Stimulated activated CD8-positive, alpha-beta memory T cell treated with anti-CD3 and anti-CD28 coated beads, Interleukin-7, amount 100 ng/mL, for 1 hour (primary cell): ENCODE measurements at places on chromosomes 1 and 21.

DNA sequence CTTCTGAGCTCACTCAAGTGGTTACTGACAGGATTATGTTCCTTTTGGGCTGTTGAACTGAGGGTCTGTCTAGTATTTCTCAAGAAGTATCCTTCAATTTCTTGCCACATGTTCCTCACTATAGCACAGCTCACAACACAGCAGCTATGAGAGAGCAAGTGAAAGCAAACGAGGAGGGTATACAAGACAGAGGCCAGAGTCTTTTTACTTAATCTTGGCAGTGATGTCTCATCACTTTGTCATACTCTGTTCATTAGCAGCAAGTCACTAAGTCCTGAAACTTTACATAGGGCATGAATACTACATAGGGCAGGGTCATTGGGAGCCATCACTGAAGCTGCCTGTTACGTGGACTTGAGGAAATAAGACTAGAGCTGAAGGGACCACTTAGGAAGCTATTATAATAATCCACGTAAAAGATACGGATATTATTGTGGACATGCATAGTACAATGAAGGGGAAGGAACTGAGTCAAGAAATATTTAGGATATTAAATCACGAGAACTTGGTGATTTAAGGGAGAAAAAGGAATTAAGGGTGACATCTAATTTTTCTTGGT lies 63.7 kb downstream of the SLC30A7 start:
- no peak for DNase-seq

GRCh38 chr1:176692431-176692830 lies 229.5 kb downstream of the PAPPA2 start:
- no peak for DNase-seq

DNA sequence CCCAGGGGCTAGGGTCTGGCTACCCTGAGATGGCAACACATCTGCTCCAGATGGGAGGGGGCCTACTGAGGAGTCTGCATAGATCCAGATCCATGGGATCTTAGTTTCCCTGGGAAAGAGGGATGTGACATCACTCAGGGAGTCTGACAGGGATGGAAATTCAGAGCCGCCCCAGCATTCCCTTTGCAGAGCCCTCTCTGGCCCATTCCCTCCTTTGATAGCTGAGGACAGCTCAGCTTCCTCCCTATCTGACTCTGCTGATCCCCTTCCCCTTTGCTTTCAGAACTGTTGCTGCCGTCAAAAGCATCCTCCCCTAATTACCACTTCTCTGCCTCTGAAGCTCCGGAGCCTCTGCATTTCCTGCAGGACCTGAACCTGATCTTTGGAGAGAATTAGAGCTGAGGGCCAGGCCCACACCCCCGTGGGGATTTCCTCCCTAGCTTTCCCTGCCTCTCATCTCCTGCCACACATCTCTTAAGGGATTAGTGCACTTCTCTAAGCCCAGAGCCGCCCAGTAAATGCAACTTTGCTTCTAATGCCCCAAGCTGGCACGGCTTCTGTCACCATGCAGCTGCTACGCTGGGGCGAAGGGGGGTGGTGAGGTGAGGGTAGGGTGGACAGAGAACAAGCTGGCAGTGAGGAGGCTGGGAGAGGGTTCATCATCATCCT lies 9.5 kb upstream of the ASCL5 start:
- DNase-seq = no peak

GRCh38 chr1:76095802-76096201 lies 21.3 kb downstream of the ST6GALNAC3 start:
- no peak for DNase-seq

DNA sequence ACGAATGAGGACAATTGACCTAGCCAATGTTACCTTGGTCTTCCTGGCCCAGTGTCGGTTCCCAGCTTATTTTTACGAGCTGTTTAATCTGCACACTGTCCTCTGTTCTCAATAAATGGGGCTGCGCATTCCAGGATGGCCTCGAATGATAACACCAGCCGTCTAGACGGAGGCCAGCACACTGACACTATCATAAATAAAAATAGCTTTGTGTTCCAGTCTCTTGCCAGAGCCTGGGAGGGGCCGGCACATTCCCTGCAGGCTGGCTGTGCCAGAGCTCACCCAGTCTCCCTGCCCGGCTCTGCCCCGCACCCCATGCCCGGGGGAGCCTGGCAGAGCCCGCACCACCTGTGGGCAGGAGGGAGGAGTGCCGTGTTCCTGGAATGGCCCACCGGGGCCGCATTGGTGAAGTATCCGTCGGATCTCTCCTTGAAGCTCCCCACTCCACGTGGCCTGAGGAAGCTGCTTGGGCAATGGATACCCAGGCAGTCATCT lies 92.1 kb downstream of the SPSB1 start:
- DNase-seq = no peak

GRCh38 chr1:38371505-38371844 lies 324.9 kb upstream of the POU3F1 start:
- no peak for DNase-seq

DNA sequence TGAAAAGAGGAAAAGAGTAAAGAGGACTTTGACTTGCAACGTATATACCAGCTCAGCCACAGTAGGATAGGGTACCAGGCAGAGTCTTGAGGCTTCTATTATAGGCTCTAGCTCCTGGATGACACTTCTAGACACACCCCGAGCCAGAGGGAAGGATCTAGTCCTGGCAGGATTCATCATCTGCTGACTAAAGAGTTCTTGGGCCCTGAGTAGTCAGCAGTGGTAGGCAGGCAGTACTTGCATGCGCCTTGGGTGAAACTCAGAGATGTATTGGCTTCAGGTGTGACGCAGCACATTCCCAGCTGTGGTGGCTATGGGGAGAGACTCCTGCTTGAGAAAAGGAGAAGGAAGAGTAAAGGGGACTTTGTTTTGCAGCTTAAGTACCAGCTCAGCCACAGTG lies 162.3 kb upstream of the APP start:
- no peak for DNase-seq

DNA sequence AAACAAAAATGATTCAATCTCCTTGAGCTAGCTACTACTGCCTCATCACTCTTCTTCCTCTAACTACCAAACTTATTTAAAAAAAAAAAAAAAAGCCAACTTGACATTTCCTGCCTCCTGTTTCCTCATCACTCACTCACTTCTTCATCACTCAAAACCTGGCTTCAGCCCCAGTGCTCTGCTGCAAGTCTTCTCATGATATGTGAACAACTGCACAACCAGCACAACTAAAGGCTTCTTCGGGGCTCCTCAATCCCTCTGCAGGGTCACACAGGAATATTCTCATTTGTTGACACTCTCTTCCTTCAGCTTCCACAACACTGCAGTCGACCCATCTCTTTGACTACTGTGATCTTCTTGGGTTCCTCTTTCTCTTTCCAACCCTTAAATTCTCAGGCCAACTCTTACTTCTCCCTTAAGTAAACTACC lies 7.6 kb downstream of the MTF1 start:
- no peak for DNase-seq

- DNase-seq = no peak
These were observed 98.4 kb upstream of the KAZN start for GRCh38 chr1:14500041-14500440.

DNA sequence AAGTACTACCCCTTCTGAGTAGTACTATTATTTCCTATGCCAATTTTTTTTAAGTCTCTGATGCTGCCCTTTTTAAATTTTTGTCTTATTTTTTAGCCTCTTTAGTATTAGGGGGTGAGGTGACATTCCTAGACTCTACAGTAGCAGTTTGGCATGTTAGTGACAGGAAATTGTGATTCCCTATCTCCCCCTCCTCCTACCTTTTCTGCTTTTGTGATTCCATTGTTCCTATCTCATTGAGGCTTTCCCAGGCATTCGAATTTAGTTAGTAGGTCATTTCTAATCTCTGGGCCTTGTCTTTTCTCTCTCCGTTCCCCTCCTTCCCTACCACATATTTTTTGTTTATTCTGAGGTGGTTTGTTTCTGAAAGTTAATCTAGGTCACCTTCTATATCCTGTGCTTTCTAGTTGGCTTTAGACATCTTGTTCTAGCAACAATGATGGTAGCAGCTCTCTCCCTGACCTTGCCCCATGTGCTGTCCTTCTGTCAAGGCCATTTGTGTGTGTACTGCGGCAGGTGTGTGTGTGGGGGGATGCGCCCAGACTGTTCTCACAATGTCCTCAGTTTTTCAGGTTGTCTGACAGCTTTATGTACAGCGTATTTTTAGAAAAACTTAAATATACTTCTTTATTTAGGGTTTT lies 21.5 kb downstream of the SEMA6C start:
- DNase-seq = no peak

- no peak for DNase-seq
These were observed 2220.5 kb downstream of the NCAM2 start for GRCh38 chr21:23218667-23219066.

- no peak for DNase-seq
These were observed 9.6 kb downstream of the FHAD1 start for GRCh38 chr1:15256584-15256983.

- DNase-seq = peak; percentile 51
These were observed 22.7 kb upstream of the PIK3CD start for GRCh38 chr1:9628541-9629444.

- DNase-seq = no peak
These were observed 155.2 kb downstream of the DMRTA2 start for GRCh38 chr1:50268049-50268448.

- no peak for DNase-seq
These were observed 85.5 kb upstream of the CACNA1E start for GRCh38 chr1:181397845-181398244.

DNA sequence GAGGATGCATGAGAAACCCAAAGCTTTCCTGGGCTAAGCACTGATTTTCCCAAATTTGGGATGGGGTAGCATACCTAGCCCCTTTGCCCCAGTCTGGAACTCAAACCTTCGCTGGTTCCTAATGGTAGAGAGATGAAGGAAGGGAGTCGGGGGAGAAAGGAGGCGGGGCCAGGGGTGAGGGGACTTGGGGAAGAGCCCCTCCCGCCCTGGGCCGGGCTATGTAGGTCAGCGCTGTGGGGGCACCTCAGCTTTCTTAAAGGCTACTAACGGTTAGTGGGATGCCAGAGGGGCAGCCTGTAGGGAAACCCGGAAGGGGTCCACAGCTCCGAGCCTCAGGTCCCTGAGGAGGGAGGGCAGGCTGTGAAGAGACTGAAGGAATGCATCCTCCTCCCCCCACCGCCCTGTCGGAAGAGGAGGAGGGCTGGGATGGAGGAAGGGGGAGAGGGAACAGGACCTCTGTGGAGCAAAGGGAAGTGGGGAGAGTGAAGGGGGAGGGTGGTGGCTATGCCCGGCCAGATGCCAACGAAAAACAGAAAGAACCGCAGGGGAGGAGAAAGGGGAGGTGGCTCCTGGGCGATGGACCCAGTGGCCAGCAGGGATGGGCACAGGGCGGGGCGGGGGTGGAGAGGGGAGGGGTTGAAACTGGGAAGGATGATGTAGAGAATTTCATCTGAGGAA lies 1.3 kb downstream of the CADM3 start:
- DNase-seq = no peak

- DNase-seq = no peak
These were observed 2.0 kb downstream of the CAPN9 start for GRCh38 chr1:230749150-230749549.

DNA sequence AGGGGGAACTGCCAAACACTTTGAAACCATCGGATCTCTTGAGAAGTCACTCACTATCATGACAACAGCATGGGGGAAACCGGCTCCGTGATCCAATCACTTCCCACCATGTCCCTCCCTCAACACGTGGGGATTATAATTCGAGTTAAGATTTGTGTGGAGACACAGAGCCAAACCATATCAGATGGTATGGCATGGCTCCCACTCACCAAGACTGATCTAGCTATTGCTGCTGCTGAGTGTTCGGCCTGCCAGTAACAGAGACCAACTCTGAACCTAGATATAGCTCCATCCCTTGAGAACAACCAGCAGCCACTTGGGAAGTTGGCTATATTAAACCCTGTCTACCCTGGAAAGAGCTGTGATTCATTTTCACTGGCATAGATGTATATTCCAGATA lies 49.4 kb downstream of the CDCP2 start:
- DNase-seq = no peak

GRCh38 chr21:34558166-34558565 lies 46.2 kb upstream of the KCNE1 start:
- DNase-seq = no peak

GRCh38 chr1:173280899-173281660 lies 73.9 kb upstream of the TNFSF4 start:
- no peak for DNase-seq

- no peak for DNase-seq
These were observed 28.1 kb downstream of the RABIF start for GRCh38 chr1:202860744-202861419.

- no peak for DNase-seq
These were observed 9.6 kb downstream of the UMODL1 start for GRCh38 chr21:42080788-42081083.

GRCh38 chr1:231284441-231284840 lies 43.4 kb downstream of the GNPAT start:
- no peak for DNase-seq

DNA sequence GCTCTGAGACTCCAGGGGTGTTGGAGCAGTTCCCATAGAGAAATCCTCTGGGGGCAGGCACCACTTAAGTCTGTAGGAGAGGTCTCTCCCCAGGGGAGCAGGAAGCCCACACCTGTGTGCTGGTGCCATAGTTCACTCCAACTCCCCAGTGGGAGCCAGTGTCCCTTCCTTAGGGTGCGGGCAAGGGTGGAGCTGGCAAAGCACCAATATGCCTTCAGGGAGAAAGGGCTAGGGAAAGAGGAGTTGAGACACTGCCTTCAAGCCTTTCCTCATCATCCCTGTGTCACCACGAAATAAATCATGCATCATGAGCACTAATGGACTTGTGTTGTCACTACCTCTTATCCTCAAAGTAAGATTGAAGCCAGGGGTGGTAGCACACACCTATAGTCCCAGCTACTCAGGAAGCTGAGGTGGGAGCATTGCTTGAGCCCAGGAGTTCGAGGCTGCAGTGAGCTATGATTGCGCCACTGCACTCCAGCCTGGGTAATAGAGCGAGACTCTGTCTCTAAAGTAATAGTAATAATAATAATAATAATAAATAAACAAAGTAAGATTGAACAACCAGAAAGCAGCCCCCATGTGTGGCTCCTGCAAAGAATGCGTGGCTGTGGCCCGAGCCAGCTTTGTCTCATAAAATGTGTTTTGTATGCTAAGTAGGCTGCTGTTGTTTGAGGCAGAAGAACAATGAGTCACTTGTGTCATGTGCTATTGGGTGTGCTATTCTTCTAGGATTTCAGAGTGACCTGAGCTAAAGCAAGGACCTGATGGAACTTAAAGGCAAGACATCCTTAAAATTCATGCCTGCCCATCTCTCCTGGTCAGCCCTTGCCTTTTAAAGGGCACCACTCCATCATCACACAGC lies 6.7 kb upstream of the TIE1 start:
- no peak for DNase-seq

- DNase-seq = no peak
These were observed 7.6 kb downstream of the GPR37L1 start for GRCh38 chr1:202130297-202130721.

DNA sequence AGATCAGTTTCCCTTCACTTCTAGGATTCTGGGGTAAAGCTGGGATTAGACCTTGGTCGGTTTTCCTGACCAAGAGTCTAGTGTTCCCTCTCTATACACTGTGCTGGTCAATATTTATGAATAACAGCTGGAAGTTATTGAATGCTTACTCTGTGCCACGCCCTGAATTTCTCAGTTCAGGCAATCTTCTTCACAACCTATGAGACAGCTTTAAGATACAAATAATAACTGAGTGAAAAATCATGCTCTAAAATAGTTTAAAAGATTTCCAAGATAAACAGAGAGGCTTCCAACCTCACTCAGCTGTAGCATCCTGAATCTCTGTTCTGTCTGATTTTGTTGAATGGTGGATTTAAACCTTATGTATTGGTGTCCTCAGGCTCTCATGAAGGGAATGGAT lies 72.2 kb downstream of the GNG12 start:
- DNase-seq = no peak
